NCI-H1694 (cell line): ENCODE measurements at places on chromosomes 1 and 21.

- DNase-seq: no peak
Observed at GRCh38 chr1:62799688-62800087, 15.8 kb downstream of the ATG4C start.

DNA sequence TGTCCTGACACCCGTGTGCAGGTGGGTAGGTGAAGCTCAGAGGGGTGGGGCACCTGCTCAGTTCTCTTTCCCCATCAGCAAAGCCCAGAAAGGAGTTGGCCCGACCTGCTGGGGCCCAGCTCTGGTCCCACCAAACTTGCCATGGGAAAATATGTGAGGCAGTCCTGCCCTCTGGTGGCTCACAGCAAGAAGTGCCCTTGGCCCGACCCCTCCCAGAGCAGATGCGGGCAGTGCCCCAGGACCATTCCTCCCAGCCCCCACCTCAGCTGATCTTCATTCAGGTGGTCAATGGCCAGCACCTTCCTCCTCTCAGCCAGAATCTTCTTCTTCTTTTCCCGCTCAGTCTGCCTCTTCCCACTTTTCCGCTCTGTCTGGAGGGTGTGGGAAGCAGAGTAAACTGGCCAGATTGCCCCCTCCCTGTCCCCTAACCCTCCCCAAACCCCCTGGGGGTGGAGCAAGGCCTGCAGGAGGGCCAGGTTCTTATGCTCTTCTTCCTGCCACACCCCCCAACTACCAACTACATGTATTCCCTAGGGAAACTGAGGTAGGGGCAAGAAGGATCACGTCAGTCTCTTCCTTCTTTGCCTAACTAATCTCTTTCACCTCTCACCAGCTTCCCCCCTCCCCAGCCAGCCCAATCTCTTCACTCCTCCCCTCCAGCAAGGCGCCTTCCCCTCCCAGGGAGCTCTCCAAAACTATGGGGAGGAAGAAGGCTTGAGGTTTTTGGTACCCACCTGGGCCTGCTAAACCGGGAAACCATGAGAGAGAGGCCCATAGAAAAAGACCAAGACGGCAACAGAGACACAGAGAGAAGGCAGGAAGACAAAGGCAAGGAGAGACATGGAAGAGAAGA, 15.6 kb downstream of the TNNT2 start:
- DNase-seq: peak; percentile 46

GRCh38 chr1:225467193-225468020, 39.6 kb upstream of the LBR start:
- DNase-seq: no peak

DNA sequence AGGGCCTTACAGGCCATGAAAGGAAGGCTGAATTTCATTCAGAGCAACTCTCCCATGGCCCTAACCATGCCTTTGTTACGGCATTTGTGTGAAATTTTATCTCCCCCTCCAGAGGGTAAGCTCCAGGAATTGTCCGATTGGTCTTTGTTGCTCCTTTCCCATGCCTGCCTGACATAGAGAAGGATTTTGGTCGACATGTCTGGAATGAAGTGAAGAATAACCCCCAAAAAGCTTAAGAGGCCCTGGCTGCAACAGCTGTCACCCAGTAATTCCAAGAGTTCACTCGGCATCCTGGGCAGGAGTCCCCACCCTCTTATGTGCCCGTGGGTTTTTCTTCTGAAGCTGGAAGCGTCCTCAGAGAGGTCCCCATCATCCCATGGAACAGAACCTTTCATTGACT, 20.6 kb downstream of the CDA start:
- DNase-seq: no peak

DNA sequence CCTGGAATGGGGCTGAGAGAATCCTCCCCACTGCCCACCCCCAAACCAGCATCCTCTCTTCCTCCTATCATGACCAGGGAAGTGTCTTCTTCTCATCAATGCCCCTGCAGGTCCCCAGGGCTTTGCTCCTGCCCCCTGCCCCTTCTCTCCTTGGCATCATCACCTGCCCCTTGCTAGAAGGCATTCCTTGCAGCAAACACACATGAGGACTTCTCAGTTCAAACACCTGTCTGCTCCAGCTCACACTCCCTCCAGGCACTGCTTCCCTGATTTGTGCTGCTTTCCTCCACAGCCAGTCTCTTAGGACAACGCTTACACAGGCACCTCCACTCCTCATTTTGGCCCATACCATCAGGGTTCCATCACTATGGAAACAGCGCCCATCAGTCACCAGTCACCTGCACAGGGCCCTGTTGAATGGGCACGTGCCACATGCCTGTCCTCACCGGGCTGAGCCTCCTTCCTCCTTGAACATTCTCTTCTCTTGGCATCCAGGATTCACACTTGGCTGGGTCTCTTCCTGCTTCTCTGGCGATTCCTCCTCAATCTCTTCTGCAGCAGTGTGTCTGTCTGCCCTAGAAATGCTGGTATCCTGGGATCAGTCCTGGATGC, 81.9 kb upstream of the EDN2 start:
- no peak for DNase-seq

GRCh38 chr1:169142129-169142528, 35.6 kb downstream of the ATP1B1 start:
- DNase-seq: no peak

DNA sequence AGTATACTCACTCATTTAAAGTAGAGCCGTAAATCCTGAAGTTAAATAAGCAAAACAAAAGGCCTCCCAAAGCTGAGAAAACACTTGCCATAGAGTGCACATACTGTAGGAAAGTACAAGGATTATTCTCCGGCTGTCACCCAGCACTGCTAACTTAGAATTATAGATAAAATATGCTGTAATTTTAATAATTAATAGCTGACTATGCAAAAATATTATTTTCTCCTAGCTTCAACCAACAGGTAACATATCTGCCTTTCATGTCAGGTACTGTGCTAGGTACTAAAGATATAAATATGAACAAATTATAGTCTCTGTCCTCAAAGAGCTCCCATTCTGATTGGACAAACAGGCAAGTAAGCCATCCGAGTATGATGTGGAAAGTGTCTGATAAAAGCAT, 233.2 kb downstream of the FGGY start:
- no peak for DNase-seq

DNA sequence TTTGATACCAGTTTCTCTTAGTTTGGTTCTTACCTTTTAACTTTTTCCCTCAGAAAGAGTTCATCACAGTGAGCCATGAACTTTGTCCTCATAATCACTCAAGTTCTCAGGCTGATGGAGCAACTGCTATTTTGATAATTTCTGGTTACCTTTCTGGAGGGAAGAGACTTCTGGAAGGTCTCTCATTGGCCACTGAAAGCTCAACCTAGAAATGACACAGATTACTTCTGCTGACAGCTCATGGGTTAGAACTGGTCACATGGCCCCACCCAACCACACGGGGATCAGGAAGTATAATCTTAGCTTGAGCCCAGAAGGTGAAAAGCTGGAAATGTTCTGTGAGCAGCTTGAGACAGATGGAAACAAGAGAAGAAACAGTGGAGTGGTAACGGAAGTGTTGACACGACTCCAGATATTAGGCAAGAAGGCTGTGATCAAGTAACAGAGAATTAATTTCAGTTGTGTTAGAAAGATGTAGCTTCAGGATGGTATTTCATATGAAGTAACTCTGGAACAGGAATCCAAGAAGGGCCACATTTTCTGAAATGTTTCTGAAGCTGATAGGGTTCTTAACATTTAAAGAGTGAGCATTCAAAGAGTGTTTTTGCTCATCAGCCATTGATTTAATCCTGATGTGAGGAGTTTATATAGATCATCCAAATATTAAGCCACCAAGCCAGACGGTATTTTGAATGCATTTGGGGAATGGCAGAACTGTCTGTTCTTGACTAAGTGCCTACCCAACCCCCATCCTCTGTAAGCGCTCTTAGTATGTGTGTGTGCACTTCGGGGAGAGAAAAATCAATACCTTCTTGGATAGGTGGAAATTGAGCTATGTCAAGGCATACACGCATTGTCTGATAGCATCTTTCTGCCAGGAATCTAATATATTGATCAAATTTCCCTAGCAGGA, 21.9 kb upstream of the XPR1 start:
- DNase-seq: no peak

GRCh38 chr1:53617851-53618499, 121.0 kb downstream of the GLIS1 start:
- no peak for DNase-seq

- no peak for DNase-seq
Observed at GRCh38 chr1:26296340-26297056, 9.9 kb downstream of the UBXN11 start.

- DNase-seq: no peak
Observed at GRCh38 chr1:223785808-223786207, 59.9 kb downstream of the TP53BP2 start.

- DNase-seq: no peak
Observed at GRCh38 chr1:32903991-32904785, 3.0 kb upstream of the TMEM54 start.

- DNase-seq: no peak
Observed at GRCh38 chr1:1356166-1356795, 2.1 kb downstream of the MXRA8 start.

- DNase-seq: no peak
Observed at GRCh38 chr1:79847700-79848099, 841.2 kb upstream of the ADGRL4 start.

- no peak for DNase-seq
Observed at GRCh38 chr1:23779826-23780371, 1.7 kb downstream of the PITHD1 start.

GRCh38 chr1:235649368-235650163, at the start of gene GNG4:
Gene GNG4, minus strand, starts transcription at chr1:235649784. Its CDS starts 65,946 bp downstream, at chr1:235583838.
- DNase-seq: no peak

- no peak for DNase-seq
Observed at GRCh38 chr1:63662056-63662836, 69.0 kb downstream of the PGM1 start.

DNA sequence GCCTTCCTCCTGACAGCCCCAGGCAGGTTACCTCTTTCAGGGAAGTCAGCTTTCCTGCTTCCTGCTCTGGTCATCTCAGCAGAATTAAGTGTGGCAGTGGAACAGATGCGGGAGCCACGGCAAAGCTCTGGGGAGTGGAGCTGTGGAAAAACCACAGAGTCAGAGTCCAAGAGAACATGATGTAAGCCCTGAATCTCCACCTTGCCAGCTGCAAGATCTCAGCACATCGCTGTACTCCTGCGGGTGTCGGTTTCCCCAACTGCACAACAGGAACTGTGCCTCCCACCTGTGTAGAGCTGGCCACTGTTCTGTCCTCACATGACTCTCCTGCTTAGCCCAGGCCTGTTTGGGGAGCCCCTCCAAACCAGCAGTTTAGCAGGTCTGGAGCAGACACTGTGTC, 123.7 kb downstream of the MATN1 start:
- DNase-seq: no peak

- DNase-seq: peak; percentile 37
Observed at GRCh38 chr1:153509729-153510354, 25.9 kb downstream of the S100A6 start.

GRCh38 chr21:38267136-38267755, 10.5 kb downstream of the KCNJ15 start:
- no peak for DNase-seq

DNA sequence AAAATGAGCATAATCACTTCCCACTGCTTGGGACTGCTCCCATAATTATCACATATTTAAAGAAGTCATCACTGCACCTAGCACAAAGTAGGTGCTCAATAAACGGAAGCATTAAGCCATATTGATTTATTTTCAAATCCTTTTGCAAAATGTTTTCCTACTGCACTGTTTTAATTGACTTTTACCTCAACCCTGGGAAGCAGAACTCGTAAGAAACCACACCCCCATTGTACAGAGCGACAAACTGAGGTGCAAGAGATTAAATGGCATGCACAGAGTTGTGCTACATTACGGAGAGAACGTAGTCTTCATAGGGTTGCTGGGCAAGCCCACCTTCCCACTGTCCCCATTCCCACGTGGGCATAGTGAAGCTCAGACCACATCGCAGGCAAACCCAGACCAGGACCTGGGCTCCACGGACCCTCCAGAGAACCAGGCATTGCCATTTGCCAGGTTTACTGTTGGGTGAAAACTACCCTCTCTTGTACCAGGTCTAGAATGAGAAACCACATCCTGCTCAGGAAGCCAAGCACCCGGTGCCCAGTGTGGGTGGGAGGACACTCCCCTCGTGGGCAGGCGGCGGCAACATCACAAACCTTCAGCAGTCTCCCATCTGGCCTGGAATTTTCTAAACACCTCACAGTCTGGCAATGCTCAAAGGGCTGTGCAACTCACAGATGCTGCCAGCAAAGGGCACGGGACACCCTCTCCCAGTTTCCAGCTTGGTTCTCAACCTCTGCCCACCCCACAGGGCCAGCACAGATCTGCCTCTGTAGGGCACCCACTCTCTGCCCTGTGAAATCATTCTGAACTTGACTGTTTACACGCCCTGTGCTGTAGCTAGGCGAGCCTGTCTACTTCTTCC, 8.2 kb downstream of the IFFO2 start:
- peak; percentile 59 for DNase-seq

DNA sequence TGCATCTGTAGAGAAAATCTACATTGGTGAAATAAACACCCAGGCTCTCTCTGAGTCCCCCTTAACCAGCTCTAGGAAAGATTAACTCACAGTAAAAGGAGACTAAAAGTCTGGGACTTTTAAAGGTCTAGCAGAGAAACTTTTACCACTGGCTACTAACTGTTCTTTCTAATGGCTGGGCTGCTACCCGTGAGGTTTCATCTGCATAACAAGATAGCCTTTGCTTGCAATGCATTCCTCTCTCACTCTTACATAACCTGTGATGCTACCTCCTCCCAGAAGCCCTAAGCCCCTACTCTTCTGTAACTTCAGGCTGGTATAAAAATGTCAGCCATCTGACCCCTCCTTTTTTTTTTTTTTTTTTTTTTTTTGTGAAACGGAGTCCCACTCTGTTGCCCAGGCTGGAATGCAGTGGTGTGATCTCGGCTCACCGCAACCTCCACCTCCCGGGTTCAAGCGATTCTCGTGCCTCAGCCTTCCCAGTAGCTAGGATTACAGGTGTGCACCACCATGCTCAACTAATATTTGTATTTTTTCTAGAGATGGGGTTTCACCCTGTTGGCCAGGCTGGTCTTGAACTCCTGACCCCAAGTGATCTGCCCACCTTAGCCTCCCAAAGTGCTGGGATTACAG, 344.2 kb downstream of the RGS7 start:
- no peak for DNase-seq

- no peak for DNase-seq
Observed at GRCh38 chr1:238143038-238143437, 252.3 kb upstream of the ZP4 start.

GRCh38 chr1:203142684-203143408, 15.3 kb downstream of the ADORA1 start:
- no peak for DNase-seq

- no peak for DNase-seq
Observed at GRCh38 chr1:228900886-228901392, 165.7 kb downstream of the RHOU start.

- no peak for DNase-seq
Observed at GRCh38 chr1:181930187-181930586, 131.3 kb downstream of the ZNF648 start.

GRCh38 chr1:213464786-213465460, 413.9 kb downstream of the RPS6KC1 start:
- DNase-seq: no peak

GRCh38 chr1:203311368-203312301, 6.3 kb downstream of the BTG2 start:
- DNase-seq: no peak

- DNase-seq: no peak
Observed at GRCh38 chr1:4636644-4637380, 17.6 kb upstream of the AJAP1 start.

GRCh38 chr1:224506141-224506814, 71.7 kb upstream of the WDR26 start:
- DNase-seq: no peak
